ENCODE measurements at places on chromosomes 4 and X.

DNA sequence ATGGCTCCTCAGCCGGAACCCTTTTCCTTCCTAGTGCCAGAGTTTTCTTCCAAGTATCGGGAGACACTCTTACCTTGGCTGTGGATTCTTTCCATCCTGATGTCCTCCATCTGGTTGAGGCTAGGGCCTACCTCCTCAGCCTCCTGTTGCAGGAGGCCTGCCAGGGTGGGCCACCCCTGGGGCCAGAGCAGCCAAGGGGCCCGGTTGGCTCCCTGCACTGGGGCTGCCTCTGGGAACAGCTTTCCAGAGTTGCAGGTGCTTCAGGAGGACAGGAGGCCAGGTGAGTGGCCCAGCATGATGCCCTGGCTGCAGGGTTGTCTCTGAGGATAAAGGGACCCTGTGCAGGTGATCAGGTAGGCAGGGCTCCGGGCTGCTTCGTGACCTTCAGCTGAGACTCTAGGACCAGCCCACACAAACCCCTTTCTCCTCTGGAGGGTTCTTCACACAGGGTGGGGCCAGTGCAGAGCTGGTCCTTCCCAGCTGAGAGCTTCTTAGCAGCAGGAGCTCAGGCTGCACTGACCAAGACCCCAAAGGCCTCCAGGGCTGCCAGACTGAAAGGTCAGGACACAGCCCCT, 5.3 kb upstream of the GPR78 start:
- DNase-seq: no peak

- no peak for DNase-seq
Observed at GRCh38 chr4:133377286-133377685, 228.2 kb downstream of the PCDH10 start.

DNA sequence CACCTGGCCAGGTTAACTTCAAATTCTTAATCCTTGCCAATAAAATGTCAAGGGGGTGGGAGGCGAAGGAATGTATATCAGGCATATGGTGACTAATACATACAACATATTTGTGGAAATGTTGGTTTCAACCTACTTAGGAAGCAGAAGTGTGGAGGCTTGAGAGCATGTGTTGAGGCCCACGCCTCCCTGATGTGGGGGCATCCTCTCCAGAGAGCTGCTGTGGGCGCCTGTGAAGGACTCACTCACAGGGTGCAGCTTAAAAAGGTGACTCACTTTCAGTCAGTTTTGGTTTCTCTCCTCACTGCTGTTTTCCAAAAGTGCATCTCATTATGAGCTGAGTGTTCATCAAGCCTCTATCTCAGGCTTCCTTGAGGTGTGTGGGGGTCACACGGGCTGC, 27.5 kb downstream of the LNX1 start:
- no peak for DNase-seq

- no peak for DNase-seq
Observed at GRCh38 chr4:128707864-128708263, 101.6 kb upstream of the JADE1 start.

DNA sequence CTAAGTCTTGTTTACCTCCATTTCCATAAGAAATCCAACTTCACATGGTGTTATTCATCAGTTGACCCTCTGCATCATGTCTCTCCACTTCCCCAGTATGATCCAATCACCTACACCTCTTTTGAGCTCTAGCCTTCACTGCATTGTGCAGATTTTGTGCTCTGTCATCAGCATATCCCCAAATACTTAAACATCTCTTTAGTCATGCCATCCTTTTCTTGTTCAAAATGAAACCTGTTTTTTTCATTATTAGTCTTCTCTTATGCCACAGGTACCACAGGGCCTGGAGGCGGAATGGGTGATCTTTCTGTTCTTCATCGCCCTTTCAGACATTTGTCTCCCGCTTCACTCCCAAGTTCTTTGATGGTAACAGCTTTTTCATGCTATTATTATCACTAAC, 382.7 kb upstream of the GALNTL6 start:
- no peak for DNase-seq

- DNase-seq: no peak
Observed at GRCh38 chr4:169377367-169377766, 106.6 kb upstream of the SH3RF1 start.

- peak; percentile 19 for DNase-seq
Observed at GRCh38 chr4:930028-930551, 2.0 kb downstream of the GAK start.

- DNase-seq: no peak
Observed at GRCh38 chr4:77826275-77826674, 7.1 kb upstream of the CNOT6L start.

- DNase-seq: no peak
Observed at GRCh38 chr4:55874831-55875230, 21.4 kb downstream of the EXOC1 start.

DNA sequence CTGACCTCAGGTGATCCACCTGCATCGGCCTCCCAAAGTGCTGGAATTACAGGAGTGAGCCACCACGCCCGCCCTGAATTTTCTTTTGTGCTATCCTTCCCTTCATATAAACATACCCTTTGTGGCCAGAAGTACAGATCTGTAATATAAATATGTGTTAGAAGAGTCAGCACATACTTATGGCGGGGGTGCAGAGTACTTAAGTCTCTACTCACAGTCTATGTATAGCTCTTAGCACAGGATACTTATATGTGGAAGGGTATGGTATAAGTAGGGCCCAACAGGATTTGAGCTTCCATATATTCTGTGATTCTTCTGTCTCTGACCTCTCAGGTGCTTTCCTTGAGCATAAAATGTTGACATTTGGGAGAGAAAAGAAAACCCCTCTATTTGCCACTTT, 18.2 kb downstream of the CXorf58 start:
- DNase-seq: no peak

GRCh38 chrX:113980953-113981352, 602.9 kb upstream of the HTR2C start:
- no peak for DNase-seq

DNA sequence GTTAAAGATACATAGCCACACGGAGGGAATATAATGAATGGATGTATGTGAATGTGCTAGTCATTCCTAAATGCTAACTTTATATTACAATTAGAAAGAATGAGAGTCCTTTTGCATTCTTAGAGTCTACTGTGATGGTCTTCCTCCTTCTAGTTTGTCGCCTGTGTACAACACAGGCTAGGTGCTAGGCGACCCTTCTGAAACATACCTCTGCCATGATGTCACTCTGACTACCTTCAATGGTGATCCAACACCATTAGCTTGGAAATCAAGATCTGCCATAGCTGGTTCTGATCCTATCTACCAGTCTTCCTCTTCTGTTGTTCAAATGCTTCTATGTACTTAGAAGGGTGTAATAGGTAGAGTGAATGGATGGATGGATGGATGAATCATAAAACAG, 151.2 kb downstream of the MGST2 start:
- DNase-seq: no peak

- no peak for DNase-seq
Observed at GRCh38 chrX:138925330-138925729, 213.8 kb upstream of the FGF13 start.

DNA sequence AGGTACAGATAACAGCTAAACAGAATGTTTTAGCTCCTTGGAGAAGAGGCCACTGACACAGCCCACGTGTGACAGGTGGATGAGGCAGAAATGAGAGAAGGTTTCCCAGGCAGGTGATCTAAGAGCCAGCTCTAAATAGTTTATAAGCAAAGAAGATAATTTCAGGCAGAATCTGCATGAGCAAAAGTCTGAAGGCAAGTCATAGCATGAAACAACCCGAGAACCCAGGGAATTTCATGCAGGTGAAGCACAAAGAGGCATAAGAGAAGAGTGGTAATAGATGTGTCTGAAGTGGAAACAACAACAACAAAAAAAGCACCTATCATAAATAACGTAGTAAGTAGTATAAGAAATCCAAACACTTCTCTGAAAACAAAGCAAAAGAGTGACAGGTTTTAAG, 275.8 kb upstream of the CPEB2 start:
- DNase-seq: no peak

DNA sequence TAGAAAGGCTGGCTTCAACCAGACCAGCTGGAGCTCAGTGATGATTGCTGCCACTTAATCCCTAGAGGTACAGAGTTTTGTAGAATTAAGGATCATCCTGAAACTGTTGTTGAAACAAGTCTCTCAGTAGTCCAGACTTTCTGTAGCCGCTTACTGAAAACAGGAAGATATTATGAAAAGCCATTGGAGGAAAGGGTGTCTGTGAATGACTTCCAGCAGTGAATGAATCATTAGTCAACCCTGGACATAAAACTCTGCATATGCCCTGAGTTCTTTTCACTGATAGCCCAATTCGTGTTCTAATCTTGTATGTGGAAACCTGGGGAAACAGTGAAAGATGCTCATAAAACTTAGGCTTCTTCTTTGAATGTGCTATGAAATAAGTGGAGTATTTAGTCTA, 14.8 kb downstream of the HOPX start:
- DNase-seq: no peak

DNA sequence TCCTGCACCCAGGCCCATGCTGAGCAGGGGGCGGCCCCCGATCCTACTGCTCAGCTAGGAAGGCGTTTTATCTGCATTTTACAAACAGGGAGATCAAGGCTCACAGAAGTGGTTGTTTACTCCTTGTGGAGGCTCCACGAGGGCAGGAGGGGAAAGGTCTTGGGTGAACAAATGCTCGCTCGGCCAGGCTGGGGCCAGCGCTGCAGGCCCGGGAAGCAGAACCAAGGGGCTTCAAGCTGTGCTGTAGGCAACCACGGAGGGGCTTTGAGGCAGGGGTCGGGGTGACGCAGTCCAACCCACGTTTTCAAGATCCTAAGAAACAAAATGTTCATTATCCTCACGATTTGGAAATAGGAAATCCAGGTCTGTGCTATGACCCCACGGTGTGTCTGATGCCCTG, 125.8 kb downstream of the HMX1 start:
- no peak for DNase-seq

GRCh38 chr4:6460876-6461275, 11.5 kb downstream of the PPP2R2C start:
- DNase-seq: no peak

GRCh38 chrX:24146283-24146949, 3.1 kb upstream of the ZFX start:
- no peak for DNase-seq

- DNase-seq: no peak
Observed at GRCh38 chr4:8762951-8763735, 108.5 kb downstream of the HMX1 start.

- no peak for DNase-seq
Observed at GRCh38 chrX:103311399-103311780, 600 bp upstream of the BEX2 start.

DNA sequence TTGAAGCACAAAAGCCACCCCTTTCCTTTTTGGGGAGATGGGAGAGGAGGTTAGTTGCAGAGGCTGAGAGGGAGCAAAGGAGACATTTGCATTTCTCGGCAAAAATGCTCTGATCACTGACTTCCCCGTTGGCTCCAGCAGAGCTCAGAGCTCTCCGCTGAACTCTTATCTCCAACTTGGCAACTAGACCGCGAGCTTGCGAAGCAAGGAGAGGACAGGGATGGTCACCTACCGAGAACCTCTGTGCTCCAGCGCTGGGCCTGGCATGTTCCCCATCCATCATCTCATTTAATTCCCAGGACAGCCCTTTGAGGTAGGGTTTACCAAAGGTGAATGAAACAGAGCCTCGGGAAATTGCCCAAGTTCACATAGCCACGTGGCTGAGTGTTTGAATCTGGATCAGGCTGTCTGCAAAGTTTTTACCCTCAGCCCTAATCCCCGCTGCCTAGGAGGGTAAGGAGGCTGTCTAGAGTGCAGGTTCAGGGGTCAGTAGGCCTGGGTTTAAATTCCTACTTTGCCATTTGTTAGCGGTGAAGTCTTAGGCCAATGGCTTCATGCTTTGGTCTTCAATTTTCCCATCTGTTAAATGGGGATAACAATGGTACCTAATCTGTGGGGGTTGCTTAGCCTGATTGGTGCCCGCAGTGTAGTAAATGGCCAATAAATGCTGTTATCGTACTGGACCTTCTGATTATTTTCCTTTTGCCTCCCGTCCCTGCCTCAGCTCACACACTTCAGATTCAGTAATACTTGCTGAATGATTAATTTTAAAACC, 3.8 kb upstream of the CITED1 start:
- DNase-seq: no peak

GRCh38 chrX:64192040-64192439, 13.5 kb downstream of the AMER1 start:
- no peak for DNase-seq

GRCh38 chr4:108702960-108703359, 52.6 kb downstream of the OSTC start:
- DNase-seq: peak; percentile 8

DNA sequence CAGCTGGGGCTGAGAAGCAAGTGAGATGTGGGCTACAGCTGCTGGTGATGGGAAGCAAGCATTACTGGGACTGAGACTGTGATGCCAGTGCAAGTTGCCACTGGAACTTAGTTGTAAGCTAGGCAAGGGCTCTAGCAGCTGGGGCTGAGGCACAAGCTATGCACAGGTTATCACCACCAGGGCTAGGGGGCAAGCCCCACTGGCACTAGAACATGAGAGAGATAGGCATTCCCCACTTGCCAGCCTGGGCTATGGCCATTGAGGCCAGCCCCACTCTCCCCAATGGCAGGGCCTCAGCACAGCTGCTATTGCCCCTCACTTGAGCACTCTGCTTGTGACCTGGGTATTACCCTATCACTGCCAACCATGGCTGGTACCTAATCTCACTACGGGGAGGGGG, 130.8 kb upstream of the SMIM31 start:
- no peak for DNase-seq

- no peak for DNase-seq
Observed at GRCh38 chr4:87251106-87251505, 30.7 kb upstream of the KLHL8 start.

Data from activated CD4-positive, alpha-beta T cell treated with anti-CD3 and anti-CD28 coated beads, Interleukin-2, amount 10 ng/mL, durations not matched to agents 7 days and 5 days (primary cell).